ENCODE measurements at places on chromosomes 2 and 18. TPM values are rescaled to one million over a fixed set of nuclear protein-coding genes. Genes with fewer than 3 reads are reported as not detected.
A peak's percentile ranks its signal among the peaks of the same experiment; 100 is the strongest.

- no peak for DNase-seq
Measured at GRCh38 chr2:2732331-2733119, 401.4 kb upstream of the MYT1L start.

DNA sequence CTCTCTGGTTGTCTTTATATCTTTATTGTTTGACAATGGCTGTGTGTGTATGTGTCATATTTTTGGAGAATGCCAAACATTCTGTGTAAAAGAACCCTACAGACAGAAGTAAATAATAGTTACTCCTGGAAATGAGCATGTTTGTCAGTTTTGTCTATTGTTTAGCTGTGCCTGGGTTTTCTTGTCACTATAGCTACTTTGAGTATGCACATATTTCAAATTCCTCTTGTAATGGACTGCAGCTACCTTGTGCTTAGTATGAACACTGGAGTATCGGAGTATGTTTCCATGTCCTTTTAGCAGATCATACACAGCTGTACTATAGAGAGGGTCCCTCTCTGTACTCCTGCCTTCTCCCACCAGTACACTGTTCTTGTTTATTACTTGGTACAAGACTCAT lies 58.0 kb upstream of the DOCK10 start:
- DNase-seq: no peak

DNA sequence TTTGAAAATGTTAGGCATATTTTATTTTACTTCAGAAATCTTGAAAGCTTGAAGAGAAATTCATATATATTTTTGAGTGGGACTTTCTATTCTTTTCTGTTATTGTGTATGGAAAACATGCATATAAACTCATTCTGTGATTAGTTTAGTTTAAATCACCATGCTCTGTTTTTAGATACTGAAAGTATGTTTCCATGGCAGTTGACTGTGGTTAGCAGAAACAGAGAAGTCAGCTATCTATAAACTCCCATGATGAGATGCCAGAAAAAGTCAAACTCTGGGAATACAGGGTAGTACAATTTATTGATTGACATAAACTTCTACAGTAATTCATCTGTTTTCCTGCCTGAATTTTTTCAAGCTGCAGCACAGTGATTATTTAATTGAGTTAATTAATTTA lies 905.3 kb upstream of the VRK2 start:
- DNase-seq: no peak

- DNase-seq: no peak
Measured at GRCh38 chr2:151359768-151360461, 2.5 kb downstream of the TNFAIP6 start.

GLI2 gene
- total RNA-seq: 3.3 TPM

CDKL4 gene
- 1.7 TPM for total RNA-seq

DNA sequence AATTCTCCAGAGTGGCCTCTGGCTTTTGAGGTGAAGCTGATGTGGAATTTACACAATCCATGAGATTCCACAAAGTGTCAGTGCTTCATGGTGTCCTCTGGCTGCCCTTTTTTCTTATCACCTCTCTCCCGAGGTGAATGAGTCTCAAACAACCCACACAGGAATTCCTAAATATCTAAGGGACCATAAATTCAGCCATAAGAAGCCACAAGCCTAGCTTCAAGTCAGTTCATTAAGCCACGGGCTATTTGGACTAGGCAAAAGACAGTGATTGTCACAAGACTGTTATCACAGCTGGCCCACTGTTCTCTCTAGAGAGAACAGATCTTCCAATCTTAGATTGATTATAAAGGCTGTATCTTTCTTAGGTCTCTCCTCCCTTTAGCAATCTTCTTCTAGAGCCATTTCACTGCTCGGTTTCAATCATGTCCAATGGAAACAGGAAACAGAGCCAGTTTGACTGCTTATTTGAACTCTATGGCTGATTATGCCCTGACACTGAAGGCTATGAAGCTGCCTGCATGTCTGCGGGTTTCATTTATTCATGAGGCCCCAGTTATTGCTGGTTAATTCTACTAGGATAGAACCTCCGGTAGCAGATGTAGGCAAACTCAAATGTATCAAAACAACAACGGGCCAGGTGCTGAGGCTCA lies 4.1 kb downstream of the NEMP2 start:
- no peak for DNase-seq

- DNase-seq: peak; percentile 34
Measured at GRCh38 chr18:66440433-66440832, 163.5 kb downstream of the CDH19 start.

DNA sequence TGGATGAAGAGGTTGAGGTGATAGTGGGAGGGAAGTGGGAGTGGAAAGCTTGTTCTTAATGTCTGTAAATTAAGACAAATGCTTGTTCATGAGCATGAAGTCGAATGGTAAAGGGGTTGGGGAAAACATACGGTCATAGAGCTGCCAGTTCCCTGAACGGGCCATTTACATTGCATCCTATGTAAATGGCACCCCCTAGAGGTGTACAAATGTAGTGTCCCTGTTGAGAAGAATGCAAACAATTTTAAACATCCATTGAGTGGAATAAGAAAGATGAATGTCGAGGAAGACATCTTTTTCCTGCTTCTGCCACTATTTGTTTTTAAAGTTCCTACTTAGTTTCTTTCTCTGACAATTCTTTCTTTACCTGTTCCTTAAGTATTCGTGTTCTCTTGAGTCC lies 155.7 kb downstream of the RDH14 start:
- DNase-seq: no peak

CFLAR gene
- total RNA-seq: 345 TPM

DNA sequence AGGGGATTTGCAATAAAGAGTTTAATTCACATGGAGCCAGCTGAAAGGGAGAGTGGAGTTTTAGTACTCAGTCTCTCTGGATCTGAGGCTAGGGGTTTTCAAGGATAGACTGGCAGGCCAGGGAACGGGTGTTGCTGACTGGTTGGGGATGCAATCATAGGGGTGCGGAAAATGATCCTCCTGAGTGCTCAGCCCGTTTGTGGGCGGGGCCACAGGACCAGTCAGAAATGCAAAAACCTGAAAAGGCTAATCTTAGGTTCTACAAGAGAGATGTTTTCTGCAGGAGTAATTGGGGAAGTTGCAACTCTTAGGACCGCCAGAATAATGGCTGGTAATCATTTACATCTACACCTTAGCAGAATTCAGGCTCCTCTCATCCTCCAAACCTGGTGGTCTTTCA lies 2.5 kb downstream of the NFU1 start:
- no peak for DNase-seq

DNA sequence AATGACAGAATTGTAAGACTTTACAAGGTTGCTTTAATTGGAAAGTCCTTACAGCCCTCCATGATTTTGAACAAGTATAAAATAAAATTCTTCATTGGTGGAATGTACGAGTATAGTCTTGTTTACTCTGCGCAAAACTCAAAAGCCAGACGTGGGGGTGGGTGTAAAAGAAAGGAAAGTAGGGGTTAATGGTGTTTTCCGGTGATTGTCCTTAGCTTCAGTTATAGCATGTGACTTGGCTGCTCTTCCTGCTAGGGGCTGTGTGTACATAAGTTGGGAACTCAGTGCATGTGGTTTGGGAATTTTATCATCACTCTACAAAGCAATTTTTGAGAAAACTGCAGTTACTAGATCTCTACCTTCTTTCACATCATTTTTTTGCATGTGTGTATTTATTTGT lies 82.4 kb upstream of the CAVIN2 start:
- DNase-seq: no peak

GRCh38 chr2:109341355-109342255 lies 212.6 kb downstream of the SH3RF3 start:
- no peak for DNase-seq

C2orf92 gene
- total RNA-seq: 15.1 TPM

DNA sequence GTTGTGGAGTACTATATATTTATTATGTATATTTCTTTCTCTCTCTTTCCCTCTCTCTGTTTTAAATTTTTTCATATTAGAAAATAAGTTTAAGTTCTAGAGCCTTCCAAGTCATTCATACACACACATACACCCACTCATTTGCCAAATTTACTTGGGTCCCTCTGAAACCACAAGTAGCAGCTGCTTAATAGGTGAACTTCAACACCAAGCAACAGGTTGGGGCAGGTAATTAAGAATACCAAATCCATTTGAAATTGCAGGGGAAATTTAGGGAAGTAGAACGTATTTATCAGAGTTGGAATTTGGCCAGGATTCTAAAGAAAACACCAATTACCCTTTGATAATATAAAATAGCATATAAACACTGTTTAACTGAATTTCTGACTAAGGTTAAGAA lies 75.0 kb upstream of the RBBP8 start:
- no peak for DNase-seq

NEURL3 gene
- total RNA-seq: 0.27 TPM

STPG4 gene
- 0.77 TPM for total RNA-seq

- DNase-seq: no peak
Measured at GRCh38 chr18:6363216-6363615, 51.5 kb downstream of the L3MBTL4 start.

DYNAP gene
- not detected for total RNA-seq

ALPP gene
- 6.0 TPM for total RNA-seq

GRCh38 chr18:50623694-50624352 lies 63.9 kb downstream of the MAPK4 start:
- no peak for DNase-seq

DNA sequence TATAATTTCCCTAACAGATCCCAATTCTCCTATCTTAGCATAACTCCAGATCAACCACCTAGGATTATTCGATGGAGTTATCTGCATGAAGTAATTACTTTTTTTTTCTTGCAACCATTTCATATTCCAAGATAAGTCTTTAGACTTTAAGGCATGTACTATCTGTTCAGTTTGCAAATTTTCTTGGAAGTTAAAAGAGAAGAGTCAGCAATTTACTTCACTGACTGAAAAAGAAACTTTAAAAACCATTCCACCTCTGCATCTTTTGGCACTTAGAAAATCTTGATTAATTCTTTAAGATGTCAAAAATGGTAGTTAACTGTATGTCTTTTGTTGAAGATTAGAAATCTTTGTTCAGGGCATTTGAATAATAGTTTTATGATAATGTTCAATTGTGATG lies 830.5 kb upstream of the KLHL29 start:
- DNase-seq: no peak

- DNase-seq: no peak
Measured at GRCh38 chr18:35577045-35577848, 4.3 kb upstream of the GALNT1 start.

SEC11C gene
- 76.3 TPM for total RNA-seq

VIL1 gene
- total RNA-seq: 0.41 TPM

CRYGD gene
- not detected for total RNA-seq

GRCh38 chr2:147037048-147037447 lies 807.8 kb upstream of the ACVR2A start:
- DNase-seq: no peak

DNA sequence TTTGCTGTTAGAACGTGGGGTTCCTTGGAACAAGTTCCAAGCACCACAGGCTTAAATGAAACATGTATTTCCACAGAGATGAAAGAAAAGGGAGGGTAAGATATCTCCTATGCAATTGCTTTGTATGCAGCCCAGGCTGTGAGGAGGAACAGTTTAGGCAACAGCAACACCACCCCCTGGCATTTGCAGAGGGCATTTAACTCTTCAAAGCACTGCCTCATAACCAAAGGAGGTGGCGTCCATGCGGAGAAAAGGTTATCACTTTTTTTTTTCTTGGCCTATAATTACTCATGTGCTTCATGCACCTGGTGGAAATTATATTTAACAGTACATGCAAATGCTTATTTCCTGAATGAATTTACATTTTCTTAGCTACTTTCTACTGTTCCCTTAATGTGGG lies 286.0 kb downstream of the LPIN1 start:
- no peak for DNase-seq

DNA sequence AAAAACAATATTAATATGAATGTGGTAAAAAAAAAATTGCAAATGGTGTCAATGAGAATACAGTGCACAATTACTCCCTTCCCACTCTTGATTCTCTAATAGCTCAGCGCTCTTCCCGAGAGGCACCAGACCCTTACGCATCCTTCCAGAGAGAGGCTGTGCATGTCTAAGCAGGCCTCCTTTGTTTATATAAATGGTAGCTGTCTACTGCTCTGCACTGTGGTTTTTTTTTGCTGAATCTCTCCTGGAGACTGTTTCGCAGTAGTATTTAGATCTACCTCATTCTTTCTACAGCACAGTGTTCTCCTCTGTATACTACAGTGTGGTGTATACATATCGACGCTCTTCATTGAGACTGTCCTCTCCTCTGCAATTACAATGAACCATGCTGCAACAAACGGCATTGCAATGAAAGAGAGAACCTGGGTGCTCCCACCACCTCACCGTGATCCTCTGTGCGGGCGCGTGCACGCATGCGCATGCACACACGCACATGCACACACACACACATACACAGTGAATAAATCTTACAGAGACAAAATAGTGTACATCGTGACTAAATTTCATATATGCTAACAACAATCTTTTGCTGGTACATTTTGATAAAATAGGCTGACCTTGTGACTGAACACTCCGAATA lies 19.4 kb downstream of the SEPTIN10 start:
- DNase-seq: no peak

ANKRD30BL gene
- total RNA-seq: not detected

DNA sequence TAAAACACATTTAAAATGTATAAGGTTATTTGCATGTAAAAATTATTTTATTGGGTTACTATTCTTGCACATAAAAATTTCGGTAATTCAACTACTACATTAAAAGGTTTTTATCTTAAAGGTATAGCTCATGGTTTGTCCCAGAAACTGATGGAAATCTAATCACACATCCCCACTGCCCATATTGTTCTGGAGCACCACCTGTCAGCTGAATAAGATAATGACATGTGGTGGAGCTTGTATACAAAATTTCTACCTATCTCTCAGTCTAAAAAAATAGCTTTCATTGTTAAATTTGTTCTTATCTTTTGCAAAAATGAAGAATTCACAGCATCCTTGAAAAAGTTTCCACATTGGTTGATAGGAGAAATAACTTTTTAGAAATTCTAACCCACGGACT lies 18.3 kb downstream of the ERBB4 start:
- DNase-seq: no peak

PPIL3 gene
- total RNA-seq: 35.0 TPM

C2orf72 gene
- total RNA-seq: 0.97 TPM

GRCh38 chr2:142562900-142563299 lies 314.6 kb upstream of the KYNU start:
- DNase-seq: no peak

DNA sequence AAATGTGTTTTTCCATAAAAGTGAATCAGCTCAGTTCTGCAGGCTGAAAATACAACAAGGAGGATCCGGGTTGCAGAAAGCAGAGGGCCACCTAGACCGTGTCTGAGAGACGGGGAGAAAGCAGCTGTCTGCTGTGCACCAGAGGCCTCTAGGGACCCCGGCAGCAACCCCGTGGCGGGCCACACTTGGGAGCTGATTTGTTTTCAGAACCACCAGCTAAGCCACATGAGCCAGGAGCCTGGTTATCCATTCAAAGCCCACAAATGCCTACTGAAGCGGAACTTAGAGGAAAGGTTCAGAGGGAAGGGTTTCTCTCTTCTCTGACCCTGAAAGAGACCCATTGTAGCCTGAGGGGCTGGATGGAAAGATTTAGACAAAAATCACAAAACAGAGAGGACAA lies 28.4 kb upstream of the ID2 start:
- DNase-seq: no peak

GRCh38 chr18:37987901-37988300 lies 422.3 kb upstream of the CELF4 start:
- no peak for DNase-seq

All from lower lobe of right lung (tissue), 2 donors.